ENCODE measurements at places on chromosomes 7 and 10. TPM values are rescaled to one million over a fixed set of nuclear protein-coding genes. Genes with fewer than 3 reads are reported as not detected.

WDFY4 gene
- total RNA-seq = 0.94 TPM

AKR1C8 gene
- total RNA-seq = not detected

PSD gene
- 124 TPM for total RNA-seq

LLCFC1 gene
- not detected for total RNA-seq

VSTM4 gene
- 2.2 TPM for total RNA-seq

TFEC gene
- total RNA-seq = 0.63 TPM

FAM25G gene
- not detected for total RNA-seq

PRLHR gene
- 3.8 TPM for total RNA-seq

HKDC1 gene
- total RNA-seq = 3.1 TPM

EIF4H gene
- 147 TPM for total RNA-seq

TUBB8 gene
- total RNA-seq = not detected

ADARB2 gene
- 8.8 TPM for total RNA-seq

ELFN1 gene
- 11.0 TPM for total RNA-seq

TMEM196 gene
- total RNA-seq = 12.8 TPM

TET1 gene
- total RNA-seq = 41.3 TPM

HABP2 gene
- not detected for total RNA-seq

SLC16A12 gene
- total RNA-seq = 2.2 TPM

MYL7 gene
- not detected for total RNA-seq

ACTL6B gene
- total RNA-seq = 107 TPM

CCDC71L gene
- total RNA-seq = 63.2 TPM

SLIT1 gene
- 98.0 TPM for total RNA-seq

CEP55 gene
- 4.1 TPM for total RNA-seq

AASS gene
- total RNA-seq = 32.9 TPM

DPCD gene
- 12.8 TPM for total RNA-seq

PLA2G12B gene
- not detected for total RNA-seq

STAMBPL1 gene
- 15.0 TPM for total RNA-seq

WDR86 gene
- total RNA-seq = 121 TPM

TNS3 gene
- 12.5 TPM for total RNA-seq

JCAD gene
- total RNA-seq = 11.9 TPM

Measured in parietal lobe (tissue), 2 donors.